ENCODE measurements at places on chromosomes 5 and 9.
A peak's percentile ranks its signal among the peaks of the same experiment; 100 is the strongest.

DNA sequence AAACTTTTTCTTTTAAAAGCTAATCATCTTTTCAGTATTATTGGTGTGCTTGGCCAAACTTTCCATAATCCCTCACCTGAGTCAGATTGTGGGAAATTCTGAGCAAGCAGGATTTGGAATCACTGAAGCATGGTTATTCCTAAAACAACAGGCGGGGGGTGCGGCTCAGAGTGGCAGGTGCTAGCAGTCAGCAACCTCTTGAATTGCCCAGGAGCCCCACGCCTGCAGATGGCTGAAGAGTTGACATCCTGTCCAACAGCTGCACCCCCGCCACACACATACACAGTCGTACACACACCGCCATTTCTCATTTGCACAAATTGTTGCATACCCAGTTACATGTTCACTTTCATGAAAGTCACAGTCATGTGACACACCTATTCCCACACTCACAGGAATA lies 96.6 kb downstream of the LHX2 start:
- DNase-seq: no peak

DNA sequence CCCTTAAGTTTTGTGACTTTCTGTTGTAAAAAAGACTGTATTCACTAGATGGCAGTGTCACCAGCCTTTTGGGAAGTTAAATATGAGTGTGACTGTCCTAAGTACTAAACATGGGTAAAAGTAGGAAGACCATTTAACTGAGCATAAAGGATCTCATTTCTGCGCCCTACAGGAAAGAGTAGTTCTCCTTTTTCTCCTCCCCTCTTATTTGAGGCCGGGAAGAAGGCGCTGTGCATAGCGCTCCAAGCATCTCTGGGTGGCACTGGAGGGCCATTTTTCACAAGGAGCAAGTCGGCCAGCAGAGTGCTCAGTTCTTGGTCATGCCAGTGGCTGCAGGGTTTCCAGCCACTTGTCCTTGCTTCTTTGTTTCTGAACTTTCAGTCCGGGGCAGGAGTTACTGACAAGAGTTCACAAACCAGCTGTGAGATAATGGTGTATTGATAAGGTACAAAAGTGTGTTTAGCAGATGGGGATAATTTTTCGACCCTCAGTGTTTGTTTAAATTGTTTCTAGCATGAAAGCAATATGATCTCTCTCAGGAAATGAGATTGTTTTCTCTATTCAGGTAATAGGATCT lies 227.6 kb upstream of the DMRT1 start:
- peak; percentile 50 for DNase-seq

GRCh38 chr5:68239487-68239886 lies 23.9 kb downstream of the PIK3R1 start:
- no peak for DNase-seq

GRCh38 chr9:83154821-83155220 lies 91.9 kb upstream of the RASEF start:
- DNase-seq: no peak

GRCh38 chr5:124053340-124053739 lies 541.4 kb downstream of the CSNK1G3 start:
- DNase-seq: no peak
